NCI-H2029 (cell line): ENCODE measurements at places on chromosomes 3 and 15.

DNA sequence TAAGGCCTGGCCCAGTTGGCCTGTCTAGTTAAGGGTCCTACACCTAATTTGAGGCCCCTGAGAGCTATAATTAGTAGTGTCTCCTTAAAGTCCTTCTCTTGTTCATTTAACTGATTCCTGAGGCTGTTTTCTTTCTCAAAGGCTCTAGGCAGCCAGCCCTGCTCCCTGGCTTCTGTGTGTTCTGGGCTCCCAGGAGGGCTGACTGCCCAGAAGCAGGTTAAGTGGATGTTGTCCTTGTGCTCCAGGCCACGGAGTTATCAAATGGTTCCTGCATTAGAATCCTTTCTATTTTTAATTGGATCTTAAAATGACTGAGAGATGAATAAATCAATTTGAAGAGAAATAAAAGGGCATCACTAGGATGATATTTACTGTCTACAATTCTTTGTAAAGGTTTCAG, 140.0 kb downstream of the SNRK start:
- DNase-seq, result no peak

DNA sequence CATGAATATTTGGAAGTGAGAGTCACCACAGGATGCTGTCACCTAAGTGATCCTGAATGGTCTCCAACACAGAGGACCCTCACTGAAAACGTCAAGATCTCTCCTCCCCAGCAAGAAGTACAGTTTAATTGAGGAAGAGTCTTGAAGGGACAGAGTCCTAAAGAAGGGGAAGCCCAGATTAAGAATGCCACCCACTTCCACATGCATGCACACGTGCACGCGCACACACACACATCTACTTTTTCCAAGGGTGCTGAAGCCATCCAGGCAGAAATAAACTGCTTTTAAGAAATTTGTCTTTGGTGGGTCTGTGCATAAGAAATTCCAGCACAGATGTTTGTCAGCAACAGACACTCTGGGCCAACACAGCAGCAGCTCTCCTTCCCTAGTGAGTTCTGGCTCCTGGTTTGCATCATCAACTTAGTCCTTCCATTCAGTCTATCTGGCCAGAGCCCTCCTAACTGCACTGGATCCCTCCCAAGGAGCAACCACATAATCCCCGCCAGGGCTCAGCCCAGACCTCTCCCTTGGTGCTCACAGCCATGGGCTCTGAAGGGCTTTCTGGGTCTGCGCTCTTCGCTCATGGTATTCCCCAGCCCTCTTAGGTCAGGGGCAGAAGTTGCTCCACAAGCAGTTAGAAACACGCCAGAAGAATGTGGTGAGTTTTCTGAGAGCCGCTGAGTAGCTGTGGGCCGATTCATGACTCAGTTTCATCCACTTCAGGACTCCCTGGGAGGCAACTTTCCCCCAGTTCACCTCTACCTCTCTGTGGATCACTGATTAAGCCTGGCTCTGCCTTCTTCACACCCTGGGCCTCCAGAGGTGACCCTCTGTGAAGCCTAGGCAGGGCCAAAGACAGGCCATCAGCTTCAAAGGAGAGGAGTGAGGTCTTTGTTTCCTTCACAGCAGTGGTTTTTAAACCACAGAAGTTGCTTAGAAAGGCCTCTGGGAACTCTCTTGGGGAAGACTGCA, 132.6 kb upstream of the LIPC start:
- no peak for DNase-seq

- no peak for DNase-seq
These were observed 52.1 kb downstream of the ITGA11 start for GRCh38 chr15:68379759-68380290.

DNA sequence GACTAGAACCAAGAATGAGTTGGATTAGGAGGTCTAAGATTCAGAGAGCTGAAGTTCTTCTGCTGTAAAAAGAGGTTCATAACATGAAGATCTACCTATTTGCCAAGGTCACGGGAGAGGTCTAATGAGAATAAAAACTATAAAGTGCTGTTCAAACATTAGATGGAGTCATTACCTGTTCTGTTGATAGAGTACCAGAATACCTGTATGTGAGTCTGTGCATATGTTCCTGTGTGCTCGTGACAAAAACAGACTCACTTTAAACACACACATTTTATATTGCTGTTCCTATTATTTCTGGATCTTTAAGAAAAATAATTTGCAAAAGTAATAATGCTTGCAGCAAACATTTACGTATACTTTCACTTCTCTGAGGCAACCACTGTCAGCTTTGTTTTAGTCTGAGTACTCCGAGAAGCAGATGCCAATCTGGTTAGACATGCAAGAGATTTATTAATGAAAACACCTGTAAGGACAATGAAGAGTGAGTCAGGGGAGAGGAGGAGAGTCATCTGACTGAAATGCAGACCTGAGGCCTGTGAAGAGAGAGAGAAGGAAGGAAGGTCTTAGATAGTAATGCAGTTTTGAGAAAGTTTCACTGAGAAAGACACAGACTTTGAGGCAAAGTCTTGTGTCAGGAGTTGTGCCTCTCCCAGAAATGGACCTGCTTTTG, 221.2 kb downstream of the SQOR start:
- peak; percentile 2 for DNase-seq

DNA sequence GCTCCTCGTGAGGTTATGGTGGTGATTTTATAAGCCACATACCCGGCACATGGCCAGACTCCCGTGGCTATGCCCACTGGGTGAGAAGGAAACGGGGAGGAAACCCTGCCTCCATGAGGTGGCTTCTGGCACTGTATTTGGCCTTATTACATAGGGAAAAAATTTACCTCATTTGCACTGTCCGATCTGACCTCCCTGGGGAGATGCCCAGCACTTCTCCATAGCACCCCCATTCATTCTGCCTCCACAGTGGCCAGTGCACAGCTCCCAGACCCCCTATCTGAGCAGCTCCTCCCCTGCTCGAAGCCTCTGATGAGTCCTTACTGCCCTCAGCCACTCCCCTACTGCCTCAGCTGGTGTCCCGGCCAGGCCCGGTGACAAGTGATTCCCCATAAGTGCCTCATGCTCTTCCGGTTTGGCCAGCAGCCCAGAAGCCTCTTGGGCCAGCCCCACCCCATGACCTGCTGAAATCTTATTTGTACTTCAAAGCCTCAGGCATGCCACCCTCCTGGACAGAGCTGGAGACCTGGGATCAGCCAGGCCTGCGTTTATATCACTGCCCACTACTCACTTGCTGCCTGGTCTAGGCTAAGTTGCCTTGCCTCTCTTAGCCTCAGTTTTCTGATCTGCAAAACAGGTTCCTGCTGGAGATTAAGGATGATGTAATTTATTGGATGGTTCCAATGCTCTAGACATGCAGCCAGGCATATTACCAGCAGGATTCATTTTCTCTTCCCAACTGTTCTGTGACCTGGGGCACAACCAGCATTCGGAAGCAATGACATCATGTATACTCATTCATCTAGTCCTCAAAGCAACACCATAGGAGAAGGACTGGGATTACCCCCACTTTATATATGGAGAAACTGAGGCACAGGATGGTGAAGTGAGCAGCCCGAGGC, 30.6 kb upstream of the SLC6A6 start:
- peak; percentile 95 for DNase-seq

- DNase-seq, result no peak
These were observed 121.3 kb upstream of the TBL1XR1 start for GRCh38 chr3:177318559-177318958.

DNA sequence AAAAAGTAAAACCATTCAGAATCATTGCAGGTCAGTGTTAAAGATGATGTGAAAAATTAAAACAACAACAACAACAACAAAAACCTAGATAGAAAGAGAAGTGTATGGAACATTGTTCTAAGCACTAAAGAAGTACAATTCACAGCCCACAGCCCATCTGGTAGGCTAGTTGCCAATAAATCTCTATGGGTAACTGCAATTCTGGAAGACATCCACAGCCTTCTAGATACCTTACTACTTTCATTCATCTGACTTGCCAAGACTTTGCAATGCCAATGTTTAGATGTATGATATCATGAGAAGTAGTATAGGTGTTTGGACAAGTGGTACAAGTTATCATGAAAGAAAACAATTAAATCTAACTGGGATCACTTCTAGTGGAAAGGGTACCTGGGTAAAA, 198.6 kb downstream of the VGLL3 start:
- no peak for DNase-seq

GRCh38 chr3:48891606-48892005, 7.1 kb downstream of the SLC25A20 start:
- no peak for DNase-seq

DNA sequence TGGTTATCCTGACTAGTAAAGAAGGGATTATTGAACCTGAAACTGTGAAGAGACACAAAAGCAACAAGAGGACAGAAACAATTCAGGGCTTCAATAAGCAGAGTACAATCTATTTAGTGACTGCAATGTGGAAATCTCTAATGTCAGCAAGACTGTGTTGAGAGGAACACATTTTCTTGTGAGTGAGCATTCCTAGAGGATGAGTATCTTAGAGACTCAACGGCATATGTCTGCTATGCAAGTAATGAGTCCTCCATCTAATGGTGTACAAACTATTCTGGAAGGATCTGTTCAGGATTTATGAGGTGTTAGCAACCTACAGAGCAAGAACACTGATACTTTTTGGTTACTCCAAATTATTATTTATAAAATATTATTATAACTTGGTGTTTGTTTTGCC, 226.5 kb upstream of the NDN start:
- DNase-seq, result no peak

- no peak for DNase-seq
These were observed at the start of gene NEIL1 for GRCh38 chr15:75346796-75347221. NEIL1 (plus strand) TSS chr15:75347039; CDS start chr15:75348906, 1,867 bp downstream.

DNA sequence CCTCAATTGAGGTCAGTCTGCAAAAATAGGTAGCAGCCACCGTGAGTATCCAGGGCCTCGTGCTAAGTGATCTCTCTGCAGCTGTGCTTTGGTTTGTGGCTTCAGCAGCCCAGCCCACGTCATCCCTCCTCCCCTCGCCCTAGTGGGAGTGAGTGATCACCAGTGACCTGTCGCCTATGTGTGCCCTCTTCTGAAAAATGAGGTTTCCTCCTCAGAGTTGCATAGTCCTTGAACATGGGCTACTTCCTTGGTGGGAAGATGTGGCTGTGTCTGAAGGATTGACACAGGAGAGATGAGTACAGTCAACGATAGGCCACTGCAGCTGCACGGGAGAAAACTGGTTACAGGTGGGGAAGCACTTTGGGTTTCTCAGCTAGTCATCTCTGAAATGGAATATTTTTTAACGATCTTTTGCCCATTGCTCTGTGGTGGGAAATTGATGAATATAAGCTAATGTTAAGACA, 144.8 kb upstream of the BHLHE40 start:
- no peak for DNase-seq

DNA sequence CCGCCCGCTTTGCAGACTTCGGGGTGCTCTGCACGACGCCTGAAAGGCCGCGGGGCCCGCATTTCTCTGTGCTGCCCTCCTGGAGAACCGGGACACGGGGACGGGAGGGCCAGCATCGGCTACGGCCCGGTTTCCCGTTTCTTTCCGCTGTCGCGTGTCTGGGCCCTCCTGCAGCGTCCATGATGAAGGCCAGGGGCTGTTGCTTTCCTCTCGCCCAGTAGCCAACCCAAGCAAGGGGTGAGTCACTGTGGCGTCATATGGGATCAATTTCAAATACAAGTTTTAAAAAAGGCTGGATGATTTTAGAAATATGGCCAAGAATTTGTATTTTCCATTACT, 435 bp downstream of the SLC35G2 start:
- peak; percentile 40 for DNase-seq
